ENCODE measurements at places on chromosomes 7 and 10.

DNA sequence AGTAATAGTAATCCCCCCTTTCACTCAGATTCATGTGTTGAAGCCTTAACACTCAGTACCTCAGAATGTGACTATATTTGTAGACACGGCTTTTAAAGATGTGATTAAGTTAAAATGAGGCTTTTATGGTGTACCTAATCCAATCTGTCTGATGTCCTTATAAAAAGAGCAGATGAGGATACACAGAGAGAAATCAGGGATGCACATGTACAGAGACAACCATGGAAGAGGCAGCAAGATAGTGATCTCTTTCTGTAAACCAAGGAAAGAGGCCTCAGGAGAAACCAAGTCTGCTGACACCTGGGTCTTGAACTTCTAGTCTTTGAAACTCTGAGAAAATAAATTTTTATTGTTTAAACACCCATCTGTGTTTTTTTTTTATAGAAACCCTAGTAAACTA, 44.0 kb upstream of the ZNF365 start:
- peaks cover 3% of the 10 kb centered on the region for H3K4me1 ChIP-seq
- peaks cover 22% of the 10 kb centered on the region for H3K27me3 ChIP-seq
- peaks cover 2% of the 10 kb centered on the region for H3K36me3 ChIP-seq
- no peak overlapping the region for H3K4me3 ChIP-seq
- no peak for DNase-seq
- H3K27ac ChIP-seq: no peak overlapping the region

DNA sequence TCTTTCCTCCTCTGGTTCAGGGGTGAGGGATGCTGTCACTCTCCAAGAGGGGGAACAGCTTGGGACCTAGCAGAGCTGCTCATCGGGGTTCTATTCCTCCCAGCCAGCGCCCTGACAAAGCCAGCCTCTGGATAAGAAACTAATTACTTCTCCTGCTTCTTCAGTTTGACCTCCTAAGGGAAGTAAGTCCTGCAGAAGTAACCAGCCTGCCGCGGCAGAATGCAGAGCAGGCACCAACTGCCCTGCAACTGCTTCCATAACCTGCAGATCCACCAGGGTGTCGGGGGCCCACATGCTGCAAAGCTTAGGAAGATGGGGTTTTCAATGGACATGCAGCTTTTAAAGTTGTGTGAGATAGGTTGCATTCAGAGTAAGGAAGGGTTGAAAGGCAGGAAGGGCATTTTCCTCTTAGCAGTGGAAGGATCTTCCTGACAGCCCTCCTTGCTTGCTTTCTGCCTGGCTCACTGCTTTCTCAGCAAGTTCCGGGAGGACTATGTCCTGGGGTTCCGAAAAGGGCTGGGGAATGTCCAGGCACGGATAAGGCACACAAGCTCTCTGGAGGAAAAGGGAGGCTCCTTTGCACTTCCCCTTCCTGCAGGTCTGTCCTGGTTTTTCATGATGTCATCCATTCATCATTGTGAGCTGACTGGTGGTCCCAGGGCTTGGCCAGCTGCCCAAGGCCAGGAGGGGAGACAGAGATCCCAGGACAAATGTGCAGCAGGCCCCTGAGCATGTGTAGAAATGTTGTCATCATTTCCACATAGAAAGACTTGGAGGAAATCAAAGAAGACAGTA, 24.3 kb upstream of the CALU start:
- H3K4me3 ChIP-seq: no peak overlapping the region
- DNase-seq: no peak
- H3K4me1 ChIP-seq: no peaks in the 10 kb centered on the region

- H3K36me3 ChIP-seq: no peaks in the 10 kb centered on the region
- H3K4me1 ChIP-seq: peaks cover 3% of the 10 kb centered on the region
- peaks cover 4% of the 10 kb centered on the region for H3K27me3 ChIP-seq
Observed at GRCh38 chr7:36764929-36765328, 40.6 kb upstream of the AOAH start.

- DNase-seq: no peak
- peaks cover 4% of the 10 kb centered on the region for H3K4me1 ChIP-seq
- no peaks in the 10 kb centered on the region for H3K36me3 ChIP-seq
- H3K4me3 ChIP-seq: no peak overlapping the region
Observed at GRCh38 chr7:37216923-37217322, 231.7 kb downstream of the ELMO1 start.

- no peak overlapping the region for H3K4me3 ChIP-seq
- no peak for DNase-seq
- no peaks in the 10 kb centered on the region for H3K27me3 ChIP-seq
- peaks cover 3% of the 10 kb centered on the region for H3K36me3 ChIP-seq
- H3K4me1 ChIP-seq: no peaks in the 10 kb centered on the region
- H3K27ac ChIP-seq: no peak overlapping the region
Observed at GRCh38 chr7:110347081-110347480, 743.8 kb upstream of the LRRN3 start.

DNA sequence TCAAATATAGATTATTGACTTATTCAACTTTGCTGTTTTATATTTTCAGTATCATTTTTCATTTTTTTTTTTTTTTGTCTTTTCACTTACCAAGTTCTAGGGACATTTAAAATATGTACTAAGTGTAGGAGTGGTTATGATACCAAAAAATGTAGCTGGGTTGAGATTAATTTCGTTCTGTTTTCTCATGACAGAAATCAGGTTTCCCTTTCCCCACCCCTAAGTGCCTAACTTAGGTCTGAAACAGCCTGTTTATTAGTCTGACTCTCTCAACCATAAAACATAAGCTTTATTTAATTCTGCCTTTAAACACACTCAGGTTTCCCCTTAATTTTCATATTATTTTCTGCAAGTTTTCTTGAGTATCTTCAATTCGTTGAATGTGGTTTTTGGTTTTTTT, 22.1 kb downstream of the TMEM106B start:
- no peak overlapping the region for H3K27ac ChIP-seq
- H3K36me3 ChIP-seq: peaks cover 41% of the 10 kb centered on the region
- DNase-seq: no peak
- H3K4me3 ChIP-seq: no peak overlapping the region
- H3K27me3 ChIP-seq: no peaks in the 10 kb centered on the region

- DNase-seq: no peak
- no peak overlapping the region for H3K4me3 ChIP-seq
- H3K36me3 ChIP-seq: no peaks in the 10 kb centered on the region
- peaks cover 3% of the 10 kb centered on the region for H3K4me1 ChIP-seq
- H3K27ac ChIP-seq: no peak overlapping the region
- H3K27me3 ChIP-seq: no peaks in the 10 kb centered on the region
Observed at GRCh38 chr7:103712991-103713778, 267.2 kb upstream of the SLC26A5 start.

- peaks cover 6% of the 10 kb centered on the region for H3K36me3 ChIP-seq
- DNase-seq: no peak
- H3K4me1 ChIP-seq: peaks cover 43% of the 10 kb centered on the region
- H3K4me3 ChIP-seq: no peak overlapping the region
Observed at GRCh38 chr10:104306897-104307296, 31.4 kb downstream of the ITPRIP start.
